ENCODE measurements at places on chromosomes 2 and 18.

- DNase-seq: no peak
Observed at GRCh38 chr2:161116509-161116908, 43.7 kb upstream of the TANK start.

GRCh38 chr2:72129681-72130340 lies 17.9 kb downstream of the CYP26B1 start:
- DNase-seq: no peak

DNA sequence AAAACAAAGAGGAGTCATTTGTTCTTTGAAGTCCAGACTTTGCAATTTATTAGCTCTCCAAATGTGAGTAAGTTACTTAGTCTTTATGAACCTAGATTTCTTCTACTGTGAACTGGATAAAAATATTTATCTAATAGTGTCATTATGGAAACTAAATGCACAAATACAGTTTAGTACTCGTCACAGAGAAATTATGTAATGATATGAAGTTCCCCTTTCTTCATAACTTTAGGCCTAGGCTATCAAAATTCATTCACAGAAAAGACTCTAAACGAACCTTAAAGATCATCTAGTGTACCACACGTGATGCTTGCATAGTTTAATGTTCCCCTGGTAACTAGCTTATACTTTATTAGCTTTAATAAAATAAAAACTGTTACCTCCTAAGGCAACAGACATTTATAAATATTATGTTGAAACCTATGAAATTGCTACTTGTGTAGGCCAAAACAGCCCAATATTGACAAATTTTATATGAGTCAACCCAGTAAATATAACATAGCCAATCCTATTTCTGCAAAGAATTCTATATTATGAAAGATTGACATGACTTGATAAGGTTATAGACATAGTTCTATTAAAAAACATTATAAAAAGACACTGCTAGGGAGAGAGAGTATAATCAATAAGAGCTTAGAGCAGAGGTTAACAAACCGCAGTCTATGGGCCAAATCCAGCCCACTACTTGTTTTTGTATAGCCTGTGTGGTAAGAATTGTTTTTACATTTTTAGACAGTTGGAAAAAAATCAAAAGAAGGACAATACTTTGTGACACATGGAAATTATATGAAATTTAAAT lies 44.9 kb upstream of the ITPRID2 start:
- DNase-seq: no peak

DNA sequence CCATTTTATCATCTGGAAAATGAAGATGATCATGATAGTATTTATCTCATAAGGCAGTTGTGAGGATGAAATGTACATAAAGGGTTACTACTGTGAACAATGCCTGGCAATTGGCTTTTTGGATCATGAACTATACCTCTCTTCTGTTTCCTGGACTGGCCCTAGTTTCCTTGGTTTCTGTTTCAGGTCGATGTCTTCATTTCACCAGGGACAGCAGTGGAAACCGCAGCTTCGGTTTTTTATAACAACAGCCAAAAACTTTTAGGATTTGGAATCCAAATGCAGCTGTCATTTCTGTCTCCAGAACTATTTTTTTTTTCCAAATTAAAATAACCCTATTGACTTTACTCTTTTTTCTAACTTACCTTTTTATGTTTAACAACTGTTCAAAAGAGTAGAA lies 425.1 kb downstream of the RND3 start:
- no peak for DNase-seq

DNA sequence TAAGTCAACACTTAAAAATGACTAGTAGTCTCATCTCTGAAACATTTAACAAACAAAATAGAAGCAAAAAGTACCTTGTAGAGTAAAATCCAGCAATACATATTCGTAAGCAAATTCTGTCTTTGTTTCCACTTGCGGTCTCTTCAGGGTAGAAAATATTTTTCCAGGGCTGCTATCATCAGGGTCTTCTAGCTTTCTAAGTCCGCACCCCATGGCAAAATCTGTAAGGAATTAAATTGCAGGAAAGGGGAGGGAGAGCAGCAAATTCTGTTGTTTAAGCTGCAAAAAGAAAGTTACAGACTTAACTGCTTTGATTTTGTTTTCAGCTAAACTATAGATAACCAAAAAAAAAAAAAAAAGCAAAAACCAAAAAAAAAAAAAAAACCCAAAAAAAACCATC lies at the start of gene RFTN2:
Gene RFTN2 (minus strand): TSS at position 342 of the 400 bp plus-strand sequence. CDS start 129 bp downstream, at position 213.
- DNase-seq: no peak

DNA sequence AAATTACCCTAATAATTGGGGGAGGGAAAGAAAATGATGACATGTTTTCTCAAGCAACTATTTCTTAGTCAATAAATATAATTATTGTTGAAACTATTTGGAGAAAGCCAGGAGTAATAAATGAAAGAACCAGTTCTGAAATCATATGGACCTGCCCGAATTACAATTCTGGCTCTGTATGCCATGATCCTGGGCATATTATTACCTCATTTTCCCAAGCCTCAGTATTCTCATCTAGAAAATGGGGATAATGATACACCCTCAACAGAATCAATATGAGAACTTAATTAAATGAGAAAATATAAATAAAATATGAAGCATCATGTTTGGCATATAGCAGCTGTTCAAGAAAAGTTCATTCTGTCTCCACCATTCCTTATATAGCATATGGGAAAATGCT lies 22.9 kb downstream of the ARHGEF33 start:
- no peak for DNase-seq

- no peak for DNase-seq
Observed at GRCh38 chr18:834082-834720, 22.2 kb upstream of the YES1 start.
